ENCODE measurements at places on chromosomes 3 and 15.

DNA sequence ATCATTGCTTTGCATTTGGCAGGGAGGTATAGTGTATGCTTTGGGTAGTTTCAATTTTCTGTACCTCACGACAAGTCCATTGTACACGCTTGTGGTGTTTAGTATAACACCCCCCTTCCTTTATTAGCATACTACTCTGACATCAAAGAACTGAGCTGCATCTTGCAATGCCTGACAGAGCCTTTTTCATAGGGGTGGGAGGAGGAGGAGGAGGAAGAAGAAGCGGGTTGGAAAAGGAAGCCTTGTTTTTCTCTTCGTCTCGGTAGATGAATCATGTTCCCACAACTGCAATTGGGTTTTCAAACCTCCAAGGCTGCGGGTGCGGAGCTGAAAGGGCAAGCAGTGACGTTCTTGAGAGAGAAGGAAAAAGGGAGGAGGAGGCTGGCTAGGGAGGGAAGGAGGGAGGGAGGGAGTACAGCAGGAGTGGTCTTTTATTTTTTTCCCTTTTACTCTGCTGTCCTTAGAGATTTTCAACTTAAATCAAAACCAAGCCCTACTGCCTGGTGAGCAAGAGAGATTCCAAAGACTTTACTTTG lies 175.7 kb downstream of the KLHL25 start:
- DNase-seq = peak; percentile 42

DNA sequence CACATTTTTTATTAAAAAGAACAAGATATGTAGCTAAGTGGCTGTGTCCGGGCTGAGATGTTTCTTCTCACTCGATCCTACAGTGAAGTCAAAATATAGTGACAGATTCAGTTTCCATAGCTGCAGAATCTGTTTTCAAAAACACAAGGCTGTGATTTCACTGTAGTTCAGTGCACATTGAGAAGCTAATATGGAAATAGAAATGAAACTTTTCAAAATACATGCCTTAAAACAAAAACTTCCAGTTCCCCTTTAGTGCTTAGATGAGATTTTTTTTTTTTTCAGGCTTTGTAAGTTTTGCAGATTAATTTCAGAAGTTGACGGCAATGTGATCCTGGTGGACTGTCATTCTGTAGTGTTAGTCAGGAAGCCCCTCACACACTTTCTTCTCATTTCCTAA lies 23.8 kb upstream of the TRAK1 start:
- no peak for DNase-seq

DNA sequence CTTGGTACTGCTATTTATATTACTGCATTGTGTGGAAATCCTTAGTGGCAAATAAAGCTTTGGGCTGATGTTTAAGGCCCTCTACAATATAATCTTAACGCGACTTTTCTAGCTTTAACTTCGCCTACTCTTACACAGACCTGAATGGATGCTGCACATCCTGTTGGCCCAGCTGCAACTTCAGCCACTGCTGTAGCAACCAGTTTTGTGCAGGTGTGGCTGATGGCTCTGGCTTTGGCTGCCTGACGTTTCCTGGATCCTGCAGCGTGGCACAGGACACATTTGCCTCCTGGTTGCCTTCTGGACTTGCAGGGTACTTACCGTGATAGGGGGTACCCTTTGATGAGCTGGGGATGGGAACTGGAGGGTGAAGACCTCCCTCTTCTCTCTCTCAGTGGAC lies 20.2 kb upstream of the ERICH6 start:
- DNase-seq = no peak

- DNase-seq = no peak
These were observed 26.5 kb downstream of the AVEN start for GRCh38 chr15:34012461-34013028.

GRCh38 chr3:114856835-114857234 lies 290.3 kb downstream of the ZBTB20 start:
- no peak for DNase-seq

- DNase-seq = no peak
These were observed 22.2 kb downstream of the TRA2B start for GRCh38 chr3:185915642-185916041.

DNA sequence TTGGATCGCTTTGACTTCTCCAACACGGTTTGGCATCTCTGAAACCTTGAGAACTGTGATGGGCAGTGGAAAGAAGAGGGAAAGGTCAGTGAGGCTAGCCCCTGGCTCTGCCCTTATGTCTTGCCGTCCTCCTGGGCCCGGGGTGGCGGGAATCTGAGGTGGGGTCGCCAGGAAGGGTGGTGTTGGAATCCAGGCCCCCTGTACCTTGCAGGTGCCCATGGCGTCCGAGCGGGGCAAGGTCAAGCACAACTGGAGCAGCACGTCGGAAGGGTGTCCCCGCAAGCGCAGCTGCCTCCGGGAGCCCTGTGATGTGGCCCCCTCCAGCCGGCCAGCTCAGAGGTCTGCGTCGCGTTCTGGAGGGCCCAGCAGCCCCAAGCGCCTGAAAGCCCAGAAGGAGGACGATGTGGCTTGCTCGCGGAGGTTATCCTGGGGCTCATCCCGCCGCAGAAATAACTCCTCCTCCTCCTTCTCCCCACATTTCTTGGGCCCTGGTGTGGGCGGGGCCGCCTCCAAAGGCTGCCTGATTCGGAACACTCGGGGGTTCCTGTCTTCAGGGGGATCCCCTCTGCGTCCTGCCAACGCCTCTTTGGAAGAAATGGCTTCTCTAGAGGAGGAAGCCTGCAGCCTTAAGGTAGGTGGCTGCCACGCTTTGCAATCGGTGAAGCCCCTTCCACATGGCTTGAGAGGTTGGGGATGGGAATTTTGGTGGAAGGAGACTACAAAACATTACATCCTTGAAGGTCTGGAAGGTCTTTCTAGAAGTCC lies 907 bp downstream of the TATDN2 start:
- no peak for DNase-seq

DNA sequence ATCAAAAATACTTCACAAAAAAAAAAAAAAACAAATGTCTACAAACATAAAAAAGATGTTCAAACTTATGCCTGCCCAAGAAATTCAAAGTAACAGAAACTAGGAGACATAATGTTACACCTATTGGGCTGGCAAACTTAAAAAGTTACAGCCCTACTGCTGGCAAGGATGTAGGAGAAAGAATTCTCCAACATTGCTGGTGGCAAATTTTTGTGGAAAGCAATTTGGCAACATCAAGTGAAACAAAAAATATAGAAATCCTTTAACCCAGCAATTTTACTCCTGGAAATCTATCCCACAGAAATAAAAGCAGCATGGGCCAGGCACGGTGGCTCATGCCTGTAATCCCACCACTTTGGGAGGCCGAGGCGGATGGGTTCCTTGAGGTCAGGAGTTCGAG lies 73.2 kb downstream of the STAG1 start:
- no peak for DNase-seq

GRCh38 chr3:49899815-49900214 lies 3.9 kb downstream of the MST1R start:
- DNase-seq = no peak

DNA sequence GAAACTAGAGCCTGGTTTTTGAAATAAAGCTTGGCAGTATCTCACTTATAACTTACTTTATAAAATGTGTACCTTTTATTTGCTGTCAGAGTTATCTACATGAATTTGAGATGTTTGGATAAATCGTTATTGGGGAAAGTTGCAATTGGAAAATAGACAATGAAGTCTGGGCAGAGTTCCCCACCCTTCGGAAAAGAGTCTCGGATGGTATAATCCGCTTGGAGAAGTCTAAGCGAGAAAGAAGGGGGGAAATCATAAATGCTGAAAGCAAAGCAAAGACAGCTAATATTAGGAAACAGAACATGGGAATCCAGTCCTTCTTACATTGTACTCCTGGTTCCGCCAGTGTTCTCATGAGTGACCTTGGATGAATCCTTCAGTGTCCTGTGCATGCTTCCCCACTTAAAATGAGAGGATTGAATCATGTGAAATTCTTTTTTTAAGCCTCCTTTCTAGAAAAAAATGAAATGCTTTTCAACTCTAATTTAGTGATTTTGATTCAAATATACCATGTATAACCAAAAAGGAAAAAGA lies 162.4 kb downstream of the ATG7 start:
- DNase-seq = no peak

DNA sequence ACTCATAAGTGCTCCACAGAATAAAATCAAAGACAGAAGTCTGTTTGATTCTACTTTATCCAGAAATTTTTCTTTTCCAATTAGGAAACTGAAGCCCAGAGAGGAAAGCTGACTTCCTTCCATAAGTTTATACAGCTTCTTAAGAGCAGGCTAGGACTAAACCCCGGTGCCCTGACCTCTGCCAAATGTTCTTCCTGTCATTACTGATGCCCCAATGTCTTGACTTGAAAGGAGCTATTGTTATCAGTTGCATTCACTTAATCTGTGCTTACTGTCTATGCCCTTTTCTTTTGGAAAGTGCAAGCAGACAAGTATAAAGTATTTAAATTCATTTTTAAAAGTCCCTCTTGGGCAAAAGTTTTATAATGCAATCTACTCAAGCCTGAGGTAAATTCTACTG lies 18.1 kb downstream of the CD200 start:
- no peak for DNase-seq

- DNase-seq = no peak
These were observed 479.9 kb downstream of the CNTN4 start for GRCh38 chr3:2578560-2578959.

DNA sequence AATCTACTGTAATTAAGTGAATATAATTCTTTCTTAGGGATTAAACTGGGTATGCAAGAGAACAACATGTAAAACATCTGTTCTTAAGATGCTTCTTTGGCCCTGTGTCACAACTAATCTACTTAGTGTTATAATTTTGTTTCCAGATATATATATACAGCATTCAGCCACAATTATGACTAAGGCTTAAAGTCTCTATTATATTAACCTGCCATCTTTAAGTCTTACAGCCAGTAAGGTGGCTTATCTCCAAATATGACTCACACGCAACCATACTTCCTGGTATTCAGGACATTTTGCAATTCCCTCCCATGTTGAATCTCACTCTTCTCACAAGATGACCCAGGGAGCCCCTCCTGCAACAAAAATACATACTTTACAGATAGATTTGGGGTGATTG lies 6.6 kb upstream of the KBTBD8 start:
- no peak for DNase-seq

DNA sequence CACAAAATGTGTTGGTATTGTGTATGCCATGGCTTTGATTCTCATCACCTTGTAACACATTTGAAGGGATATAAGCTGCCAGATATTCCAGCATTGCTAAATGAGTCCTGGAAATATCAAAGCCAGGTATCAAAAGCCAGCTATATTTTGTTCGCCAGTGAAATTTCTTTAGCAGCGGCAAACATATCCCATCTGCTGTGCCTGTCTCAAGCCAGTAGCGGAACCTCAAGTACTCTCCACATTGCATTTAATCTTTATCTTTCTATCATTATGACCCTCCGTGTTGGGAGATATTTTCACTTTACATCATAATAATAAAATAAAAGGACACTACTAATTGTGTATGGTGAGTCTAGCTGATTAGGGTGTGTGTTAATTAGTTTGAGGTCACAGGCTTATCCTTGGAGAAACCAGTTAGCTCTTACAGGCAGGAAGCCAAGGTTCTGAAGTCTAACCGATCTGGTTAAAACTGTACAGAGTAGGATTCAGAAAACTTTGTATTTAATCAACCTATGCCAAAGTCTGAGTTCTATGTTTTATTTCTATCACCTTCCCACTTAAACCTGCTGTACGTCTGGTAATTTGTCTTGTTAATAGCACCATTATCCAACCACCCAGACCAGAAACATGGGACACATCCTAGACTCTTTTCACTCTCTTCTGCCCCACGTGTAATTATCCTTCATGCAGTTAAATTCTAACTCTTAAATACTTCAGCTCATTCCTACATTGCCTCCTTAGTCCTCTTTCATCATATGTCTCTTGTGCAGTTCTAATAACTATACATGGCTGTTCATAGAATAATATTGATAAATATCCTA lies 14.5 kb downstream of the TIPARP start:
- DNase-seq = no peak

DNA sequence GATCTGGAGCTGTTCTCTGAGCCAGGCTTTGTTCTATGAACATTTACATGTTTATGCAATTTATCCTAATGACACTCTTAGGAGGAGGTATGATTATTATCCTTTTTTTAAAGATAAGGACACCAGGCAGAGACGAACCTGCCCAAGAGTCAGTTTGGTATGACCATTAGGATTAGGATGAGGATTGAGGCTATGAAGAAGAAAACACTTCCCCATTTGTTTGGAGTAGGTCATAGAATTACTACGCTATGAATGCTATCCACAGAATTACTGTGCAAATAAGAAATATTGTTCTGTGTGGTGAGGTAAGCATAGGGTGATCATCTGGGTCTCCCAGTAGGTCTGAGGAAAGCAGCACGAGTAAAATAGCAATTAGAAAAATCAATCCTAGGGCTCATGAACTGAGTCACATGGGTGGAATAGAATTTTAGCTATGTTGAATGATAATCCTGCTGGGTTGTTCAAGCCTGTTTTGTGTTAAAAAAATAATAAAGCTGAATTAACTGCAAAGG lies 23.9 kb downstream of the EIF4E3 start:
- DNase-seq = no peak

- no peak for DNase-seq
These were observed 147.4 kb upstream of the ARHGEF26 start for GRCh38 chr3:153973722-153974265.

- no peak for DNase-seq
These were observed 12.0 kb downstream of the ZBTB38 start for GRCh38 chr3:141380279-141380678.

DNA sequence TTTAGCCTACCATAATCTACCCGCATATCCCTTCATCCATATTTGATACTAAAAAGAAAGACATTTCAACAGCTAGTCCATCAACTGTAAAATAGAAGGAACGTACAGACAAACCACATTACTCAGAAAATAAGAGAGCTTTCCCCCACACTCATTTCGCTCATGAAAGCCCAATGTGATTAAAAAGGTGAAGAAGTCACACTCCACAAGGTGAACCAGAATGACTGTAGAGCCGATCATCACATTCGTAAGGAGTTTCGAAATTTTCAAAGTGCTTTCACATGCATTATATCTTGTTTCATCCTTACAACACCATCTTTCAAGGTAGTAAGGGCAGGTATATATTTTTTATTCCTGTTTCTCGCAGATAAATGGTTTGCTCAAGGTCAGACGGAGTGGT lies 225.3 kb downstream of the FOXP1 start:
- no peak for DNase-seq

DNA sequence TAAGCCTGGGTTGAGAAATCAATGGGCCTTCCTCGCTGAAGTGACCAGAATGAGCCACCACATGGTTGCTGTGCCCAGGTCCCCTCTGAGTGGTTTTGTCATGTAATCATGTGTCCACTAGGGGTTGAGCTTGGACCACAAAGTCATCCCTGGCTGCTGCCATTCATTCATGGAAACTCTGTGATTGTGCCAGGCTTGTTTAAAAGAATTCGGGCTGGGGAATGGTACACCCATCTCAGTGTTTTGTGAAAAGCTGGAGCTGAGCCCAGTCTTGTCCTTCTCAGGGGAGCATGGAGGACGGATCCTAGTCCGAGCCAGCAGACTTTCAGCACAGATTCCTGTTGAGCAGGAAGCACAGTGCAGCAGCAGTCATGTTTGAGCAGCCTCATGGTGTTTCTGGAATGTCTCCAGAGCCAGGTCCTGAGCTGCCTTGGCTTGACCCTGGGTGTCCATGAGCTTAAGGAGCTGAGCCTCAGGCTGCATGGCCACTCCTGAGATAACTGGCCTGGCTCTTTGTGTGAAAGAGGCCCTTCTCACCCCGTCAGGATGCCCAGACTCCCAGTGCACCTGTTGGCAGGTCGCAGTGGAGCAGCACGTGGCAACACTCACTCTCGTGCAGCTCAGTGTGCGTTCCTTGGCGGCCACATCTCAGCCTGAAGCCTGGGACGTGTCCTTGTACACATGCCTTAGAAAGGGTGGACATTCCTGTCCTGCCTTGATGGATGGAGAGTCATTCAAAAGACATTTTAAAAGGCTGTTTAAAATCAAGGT lies 260.3 kb upstream of the TPM1 start:
- DNase-seq = peak; percentile 45

- no peak for DNase-seq
These were observed 41.6 kb upstream of the AP3B2 start for GRCh38 chr15:82751308-82751707.

All from mesothelial cell of epicardium (in vitro differentiated cells).